ENCODE measurements at places on chromosomes 7 and 10.

- no peak for DNase-seq
- no peak overlapping the region for H3K27ac ChIP-seq
- H3K36me3 ChIP-seq = peaks cover 37% of the 10 kb centered on the region
- no peaks in the 10 kb centered on the region for H3K27me3 ChIP-seq
- H3K4me1 ChIP-seq = no peaks in the 10 kb centered on the region
These were observed 7.8 kb upstream of the BHLHA15 start for GRCh38 chr7:98203261-98203963.

- no peaks in the 10 kb centered on the region for H3K4me1 ChIP-seq
- H3K27me3 ChIP-seq = no peaks in the 10 kb centered on the region
- DNase-seq = no peak
- no peaks in the 10 kb centered on the region for H3K36me3 ChIP-seq
- no peak overlapping the region for H3K27ac ChIP-seq
- no peak overlapping the region for H3K4me3 ChIP-seq
These were observed 26.6 kb upstream of the PSMG3 start for GRCh38 chr7:1596181-1597043.

GRCh38 chr10:80517416-80518142 is 20.1 kb upstream of the SH2D4B start:
- H3K36me3 ChIP-seq = no peaks in the 10 kb centered on the region
- DNase-seq = no peak
- no peak overlapping the region for H3K4me3 ChIP-seq
- no peaks in the 10 kb centered on the region for H3K4me1 ChIP-seq
- H3K27ac ChIP-seq = no peak overlapping the region

GRCh38 chr7:82091126-82091684 is 321.4 kb upstream of the HGF start:
- H3K36me3 ChIP-seq = no peaks in the 10 kb centered on the region
- no peak for DNase-seq
- H3K27ac ChIP-seq = no peak overlapping the region
- no peak overlapping the region for H3K4me3 ChIP-seq
- H3K27me3 ChIP-seq = no peaks in the 10 kb centered on the region
- H3K4me1 ChIP-seq = no peaks in the 10 kb centered on the region

GRCh38 chr7:11332865-11333228 is 359.2 kb downstream of the PHF14 start:
- H3K4me1 ChIP-seq = no peaks in the 10 kb centered on the region
- H3K27ac ChIP-seq = no peak overlapping the region
- DNase-seq = no peak
- H3K4me3 ChIP-seq = no peak overlapping the region
- H3K36me3 ChIP-seq = no peaks in the 10 kb centered on the region
- H3K27me3 ChIP-seq = no peaks in the 10 kb centered on the region

DNA sequence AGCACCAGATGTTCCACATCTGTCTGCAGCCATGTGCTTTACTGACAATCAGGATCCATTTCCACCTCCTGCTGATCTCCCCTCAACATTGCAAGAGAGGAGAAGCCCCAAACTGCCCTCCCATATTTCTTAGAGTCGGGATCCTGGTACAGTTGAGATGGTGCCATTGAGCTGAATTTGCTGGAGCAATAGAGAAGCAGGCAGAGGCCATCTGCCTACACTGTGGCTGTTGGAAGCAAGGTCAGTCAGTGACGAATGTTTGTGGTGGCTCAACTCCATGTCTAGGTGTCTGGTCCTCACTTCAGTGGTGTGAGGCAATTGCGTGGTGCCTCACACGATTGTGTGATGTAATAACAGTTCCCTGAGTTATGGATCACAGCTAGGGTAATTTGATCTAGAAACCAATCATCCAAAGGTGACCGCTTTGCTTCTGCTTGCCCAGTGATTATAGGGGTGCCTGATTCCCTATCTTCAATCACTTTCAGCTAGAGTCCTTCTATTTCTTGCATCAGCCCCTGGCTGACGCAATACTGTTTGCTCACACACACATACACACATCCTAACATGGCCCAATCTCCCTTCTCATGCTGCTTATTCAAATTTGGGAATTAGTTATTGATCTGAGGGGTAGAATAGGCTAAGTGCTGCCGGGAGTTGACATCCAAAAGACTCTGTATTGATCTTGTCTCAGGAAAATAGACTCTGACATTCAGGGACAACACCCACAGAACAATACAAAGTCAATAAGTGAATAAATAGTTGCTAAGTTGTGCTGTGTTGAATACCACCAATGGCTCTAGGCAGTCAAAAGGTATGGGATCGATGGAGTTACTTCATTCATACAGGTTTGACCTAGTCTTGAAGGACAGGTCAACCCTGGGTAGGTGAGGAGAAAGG is 46.1 kb upstream of the SLC35B4 start:
- H3K4me1 ChIP-seq = no peaks in the 10 kb centered on the region
- H3K27ac ChIP-seq = no peak overlapping the region
- no peaks in the 10 kb centered on the region for H3K27me3 ChIP-seq
- no peaks in the 10 kb centered on the region for H3K36me3 ChIP-seq
- DNase-seq = no peak

DNA sequence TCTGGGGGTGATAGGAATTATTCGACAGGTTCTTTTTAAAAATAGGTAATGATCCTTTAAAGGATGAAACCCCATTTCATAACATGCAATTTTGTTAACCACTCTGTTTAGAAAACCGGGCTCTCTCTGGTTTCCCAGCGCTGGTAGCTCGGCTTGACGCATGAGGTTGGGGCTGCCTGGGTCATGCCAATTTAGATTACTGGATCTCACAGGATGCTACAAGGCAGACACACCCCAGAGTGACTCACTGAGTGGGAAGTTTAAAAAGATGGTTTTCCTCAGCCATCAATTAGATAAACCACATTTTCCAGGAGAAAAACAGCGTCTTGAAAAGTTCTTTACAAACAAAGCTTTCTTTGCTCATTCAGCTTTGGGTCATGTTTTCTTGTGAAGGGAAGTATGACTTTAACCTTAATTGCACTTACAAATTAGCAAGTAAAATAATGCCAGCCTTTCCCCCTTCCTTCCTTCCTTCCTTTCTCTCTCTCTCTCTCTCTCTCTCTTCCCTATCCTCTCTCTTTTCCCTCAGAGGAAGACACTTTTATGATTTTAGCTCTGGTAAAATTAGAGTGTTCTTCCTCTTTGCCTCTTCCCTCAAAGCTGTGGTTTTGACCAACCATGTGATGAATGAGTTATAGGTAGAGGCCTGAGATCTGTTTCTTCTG is 99.8 kb downstream of the EPDR1 start:
- no peaks in the 10 kb centered on the region for H3K36me3 ChIP-seq
- H3K4me3 ChIP-seq = no peak overlapping the region
- H3K4me1 ChIP-seq = no peaks in the 10 kb centered on the region
- no peak for DNase-seq

- no peak for DNase-seq
- no peaks in the 10 kb centered on the region for H3K4me1 ChIP-seq
- H3K27ac ChIP-seq = peak overlapping the region; percentile 47
- no peaks in the 10 kb centered on the region for H3K27me3 ChIP-seq
- no peaks in the 10 kb centered on the region for H3K36me3 ChIP-seq
- no peak overlapping the region for H3K4me3 ChIP-seq
These were observed 99.0 kb downstream of the DYNC2I1 start for GRCh38 chr7:158955146-158955870.

DNA sequence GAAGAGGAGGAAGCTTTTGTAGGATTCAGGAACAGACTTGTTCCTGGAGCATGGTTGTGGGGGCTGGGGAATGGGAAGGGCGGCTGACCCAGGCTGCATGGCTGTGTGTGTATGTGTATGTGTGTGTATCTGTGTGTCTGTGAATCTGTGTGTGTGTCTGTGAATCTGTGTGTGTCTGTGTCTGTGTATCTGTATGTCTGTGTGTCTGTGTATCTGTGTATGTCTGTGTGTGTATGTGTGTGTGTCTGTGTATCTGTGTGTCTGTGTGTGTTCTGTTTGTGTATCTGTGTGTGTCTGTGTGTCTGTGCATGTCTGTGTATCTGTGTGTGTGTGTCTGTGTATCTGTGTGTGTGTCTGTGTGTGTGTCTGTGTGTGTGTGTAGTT is 6.6 kb upstream of the STX1A start:
- no peaks in the 10 kb centered on the region for H3K27me3 ChIP-seq
- no peaks in the 10 kb centered on the region for H3K4me1 ChIP-seq
- no peak for DNase-seq
- no peaks in the 10 kb centered on the region for H3K36me3 ChIP-seq
- H3K27ac ChIP-seq = no peak overlapping the region

DNA sequence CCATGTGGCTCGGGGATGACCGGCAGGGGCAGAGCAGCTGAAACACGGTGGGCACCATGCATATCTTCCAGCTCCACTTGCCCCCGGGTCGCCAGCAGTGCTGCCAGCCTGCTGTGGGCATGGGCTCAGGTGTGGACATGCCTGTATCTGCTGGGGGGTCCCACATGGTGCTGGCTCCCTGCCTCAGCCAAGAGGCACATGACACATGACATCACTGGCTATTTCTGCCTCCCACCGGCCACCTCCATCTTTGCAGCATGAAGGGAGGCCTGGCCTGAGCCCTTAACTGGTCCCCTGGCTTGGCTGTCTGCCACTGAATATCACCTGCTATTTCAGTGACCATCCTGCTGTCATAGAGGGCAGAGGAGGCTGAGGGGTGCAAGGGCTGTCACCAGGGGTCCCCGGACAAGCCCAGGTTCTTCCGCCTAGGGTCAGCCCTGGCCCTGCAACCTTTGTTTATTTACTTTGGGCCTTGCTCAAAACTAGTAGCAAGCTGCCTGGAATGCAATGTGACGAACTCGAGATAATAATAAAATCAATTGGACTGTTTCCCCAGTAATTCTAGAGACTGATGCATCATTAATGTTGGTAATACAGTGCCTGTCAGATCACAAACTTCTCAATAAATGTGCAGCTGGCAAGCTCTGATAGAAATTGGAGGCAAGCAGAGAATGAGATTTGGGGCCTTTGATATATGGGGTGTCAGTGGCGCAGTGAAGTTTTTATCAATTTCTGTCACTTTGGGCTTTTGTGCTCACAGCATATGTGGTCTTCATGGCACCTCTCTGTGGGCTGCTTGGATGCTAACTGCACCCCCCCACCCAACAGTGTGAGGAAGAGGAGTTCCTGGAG is 28.5 kb downstream of the ZMIZ1 start:
- DNase-seq = no peak
- H3K27ac ChIP-seq = no peak overlapping the region
- H3K4me1 ChIP-seq = peaks cover 20% of the 10 kb centered on the region

- no peak overlapping the region for H3K27ac ChIP-seq
- no peak overlapping the region for H3K4me3 ChIP-seq
- H3K4me1 ChIP-seq = no peaks in the 10 kb centered on the region
- H3K27me3 ChIP-seq = no peaks in the 10 kb centered on the region
These were observed 18.7 kb downstream of the PTPRE start for GRCh38 chr10:127925471-127926207.
